Retinal pigment epithelial cell (primary cell): ENCODE measurements at places on chromosomes 11 and 22.

DNA sequence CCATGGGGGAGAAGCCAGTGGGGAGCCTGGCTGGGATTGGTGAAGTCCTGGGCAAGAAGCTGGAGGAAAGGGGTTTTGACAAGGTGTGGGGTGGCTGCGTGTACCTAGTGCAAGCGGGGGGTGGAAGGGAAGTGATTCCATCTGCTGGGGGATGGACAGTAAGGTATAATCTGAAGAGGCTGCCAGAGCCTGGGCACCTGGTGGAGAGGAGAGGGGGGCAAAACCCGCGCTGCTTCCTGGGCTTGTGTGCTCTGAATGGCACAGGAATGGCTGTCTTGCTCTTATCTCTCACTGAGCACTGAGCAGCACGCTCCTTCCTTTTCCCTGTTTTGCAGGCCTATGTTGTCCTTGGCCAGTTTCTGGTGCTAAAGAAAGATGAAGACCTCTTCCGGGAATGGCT is 988 bp downstream of the BANF1 start:
- DNase-seq = no peak

DNA sequence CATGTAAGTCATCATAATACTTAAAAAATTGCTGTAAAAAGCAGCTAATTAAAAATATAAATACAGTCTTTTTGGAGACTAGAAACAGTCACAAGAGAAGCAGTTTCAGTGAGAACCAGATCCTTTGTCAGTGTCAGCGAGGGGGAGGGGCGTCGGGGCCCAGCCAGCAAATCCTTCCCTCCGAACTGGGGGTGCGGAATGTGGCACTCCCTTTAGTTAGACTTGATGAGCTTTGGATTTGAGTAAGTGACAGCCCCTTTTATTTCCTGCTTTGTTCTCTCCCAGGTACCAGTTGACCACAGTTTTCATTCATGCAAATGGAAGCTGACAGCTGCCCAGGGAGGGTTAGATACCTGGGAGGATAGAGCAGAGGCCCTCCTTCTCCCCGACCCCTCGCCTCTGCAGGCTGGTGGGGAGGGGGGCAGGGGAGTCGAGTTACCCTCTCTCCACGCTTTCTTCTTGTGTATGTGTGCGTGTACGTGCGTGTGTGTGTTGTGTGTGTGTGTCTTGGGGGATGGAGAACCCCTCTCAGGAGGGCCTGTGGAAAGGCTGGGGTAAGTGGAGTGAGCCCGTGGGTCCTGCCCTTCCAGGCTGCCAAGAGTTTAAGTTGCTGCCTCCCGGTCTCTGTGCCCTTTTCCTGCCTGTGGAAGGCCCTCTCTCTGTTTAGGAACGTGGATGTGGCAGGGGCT is 38.3 kb downstream of the PTPRJ start:
- DNase-seq = no peak

- no peak for DNase-seq
Observed at GRCh38 chr11:130428316-130429119, at the start of gene ADAMTS8. Gene ADAMTS8, minus strand, starts transcription at chr11:130428609. Its CDS starts 323 bp downstream, at chr11:130428286.

- DNase-seq = no peak
Observed at GRCh38 chr11:75762885-75763284, 5.7 kb upstream of the DGAT2 start.

GRCh38 chr22:25080855-25081254 is 118.8 kb upstream of the CRYBB3 start:
- peak; percentile 42 for DNase-seq

GRCh38 chr22:22825213-22825593 is 62.4 kb upstream of the IGLL5 start:
- no peak for DNase-seq

DNA sequence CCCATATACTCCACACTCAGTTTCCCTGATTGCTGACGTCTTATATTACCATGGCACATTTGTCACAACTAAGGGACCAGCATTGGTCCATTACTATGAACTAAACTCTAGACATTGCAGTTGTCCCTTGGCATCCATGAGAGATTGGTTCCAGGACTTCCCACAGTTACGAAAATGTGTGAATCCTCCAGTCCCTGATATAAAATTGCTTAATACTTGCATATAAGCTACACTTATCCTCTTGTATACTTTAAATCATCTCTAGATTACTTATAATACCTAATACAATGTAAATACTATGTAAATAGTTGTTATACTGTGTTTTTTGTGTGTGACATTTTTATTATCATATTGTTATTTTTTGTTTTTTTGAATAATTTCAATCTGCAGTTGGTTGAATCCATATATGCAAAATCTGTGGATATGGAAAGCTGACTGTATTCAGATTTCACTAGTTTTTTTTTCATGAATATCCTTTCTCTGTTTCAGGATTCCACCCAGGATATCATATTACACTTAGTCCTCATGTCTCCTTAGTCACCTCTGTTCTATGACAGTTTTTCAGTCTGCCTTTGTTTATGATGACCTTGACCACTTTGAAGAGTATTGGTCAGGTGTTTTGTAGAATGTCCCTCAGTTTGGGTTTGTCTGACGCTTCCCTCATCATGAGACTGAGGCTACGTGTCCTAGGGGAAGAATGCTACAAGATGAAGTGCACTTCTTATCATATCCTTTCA is 55.3 kb downstream of the INSC start:
- DNase-seq = no peak

GRCh38 chr11:96185220-96185768 is 157.7 kb downstream of the MAML2 start:
- DNase-seq = no peak
